Activated T-cell treated with anti-CD3 and anti-CD28 coated beads, Interleukin-2, amount 50 U/mL, for 72 hours (primary cell): ENCODE measurements at places on chromosomes 13 and 19. TPM values are rescaled to one million over a fixed set of nuclear protein-coding genes. Genes with fewer than 3 reads are reported as not detected.
A peak's percentile ranks its signal among the peaks of the same experiment; 100 is the strongest.

LIM2 gene
- total RNA-seq, result 1.0 TPM

SYNGR4 gene
- 0.25 TPM for total RNA-seq

CD33 gene
- total RNA-seq, result 2.6 TPM

TNNT1 gene
- 1.3 TPM for total RNA-seq

- no peak for DNase-seq
Observed at GRCh38 chr13:110000534-110001345, 214.4 kb upstream of the IRS2 start.

GRCh38 chr19:32178401-32178800 lies 167.0 kb upstream of the ZNF507 start:
- DNase-seq, result no peak

GRCh38 chr19:4568886-4569285 lies 9.4 kb upstream of the SEMA6B start:
- DNase-seq, result no peak

- DNase-seq, result no peak
Observed at GRCh38 chr13:96533408-96533807, 443.5 kb downstream of the HS6ST3 start.

DNA sequence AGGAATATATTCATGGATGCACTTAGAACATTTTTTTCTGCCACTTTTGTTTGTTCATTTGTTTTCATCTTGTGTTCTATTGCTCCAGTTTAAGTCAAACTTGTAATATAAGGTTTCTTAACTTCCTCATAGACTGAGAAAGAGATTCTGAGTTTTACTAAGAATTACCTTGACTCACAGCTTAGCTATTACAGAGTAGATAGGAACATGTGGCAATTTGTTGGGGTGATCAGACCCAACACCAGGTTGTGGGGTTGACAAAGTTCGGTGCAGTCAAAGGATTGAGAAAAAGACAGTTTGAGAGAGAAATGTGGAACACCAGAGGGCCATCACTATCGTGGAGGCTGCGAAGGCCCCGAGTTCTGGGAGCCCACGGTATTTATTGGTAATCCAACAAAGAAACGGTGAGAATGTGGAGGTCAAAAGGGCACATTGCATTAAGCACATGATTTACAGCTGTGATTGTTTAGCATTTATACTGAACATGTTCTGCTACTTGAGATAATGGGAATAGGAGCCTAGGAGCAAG lies 2526.0 kb downstream of the PCDH9 start:
- no peak for DNase-seq

GRCh38 chr19:9986787-9987281 lies 23.5 kb downstream of the COL5A3 start:
- no peak for DNase-seq

DNA sequence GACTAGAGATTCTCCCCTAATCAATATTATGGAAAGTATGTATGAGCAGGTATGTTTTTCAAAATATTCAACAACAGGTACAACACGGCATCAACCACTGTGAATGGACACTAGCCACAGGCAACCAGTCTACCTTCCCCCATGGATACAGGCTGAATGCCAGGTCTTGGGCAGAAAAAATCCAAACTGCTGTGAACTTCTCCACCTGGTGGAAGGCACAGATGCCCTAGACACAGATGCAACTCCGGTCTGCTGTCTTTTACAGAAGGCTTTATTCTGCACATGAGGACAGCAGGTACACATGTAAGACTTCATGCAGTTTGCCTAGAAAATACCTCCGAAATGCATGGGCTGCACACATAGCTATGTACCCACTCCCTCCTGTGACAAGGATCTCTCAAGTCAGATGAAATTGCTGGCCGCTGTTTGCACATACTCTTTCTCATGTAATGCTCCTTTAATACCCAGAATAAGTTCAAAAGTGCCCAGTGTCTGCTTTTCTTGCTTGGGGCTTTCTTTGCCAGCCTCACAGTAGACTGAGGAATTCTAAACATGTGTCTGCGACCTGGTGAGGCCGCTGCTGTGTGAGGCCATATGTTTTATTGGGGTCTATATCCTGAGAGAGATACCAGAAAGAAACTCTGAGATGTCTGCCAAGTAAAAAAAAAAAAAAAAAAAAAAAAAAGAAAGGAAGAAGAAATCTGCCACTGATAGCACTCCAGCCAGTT lies 325.9 kb downstream of the FOXO1 start:
- no peak for DNase-seq

GRCh38 chr19:35126624-35126959 lies 8.3 kb downstream of the LGI4 start:
- no peak for DNase-seq

DNA sequence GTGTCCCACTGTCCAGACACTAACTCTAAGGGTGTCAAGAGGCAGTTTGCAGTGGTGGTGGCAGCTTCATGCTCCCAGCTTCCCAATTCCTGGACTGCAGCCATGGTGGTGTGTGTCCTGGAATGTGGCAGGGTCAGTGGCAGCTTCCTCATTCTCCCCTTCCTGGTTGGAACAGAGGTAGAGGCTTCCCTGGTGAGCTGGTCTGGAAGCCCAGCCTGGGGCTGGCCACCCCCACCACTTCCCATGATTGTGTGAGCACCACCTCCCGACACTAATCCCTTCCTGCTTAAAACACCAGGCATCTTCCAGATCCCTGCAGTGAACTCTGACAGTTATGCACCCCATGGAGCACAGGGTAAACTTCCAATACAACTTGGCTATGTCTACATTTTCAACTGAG lies 134.9 kb downstream of the RAP2A start:
- no peak for DNase-seq

- DNase-seq, result no peak
Observed at GRCh38 chr19:35928507-35928906, 7.7 kb upstream of the LRFN3 start.

DNA sequence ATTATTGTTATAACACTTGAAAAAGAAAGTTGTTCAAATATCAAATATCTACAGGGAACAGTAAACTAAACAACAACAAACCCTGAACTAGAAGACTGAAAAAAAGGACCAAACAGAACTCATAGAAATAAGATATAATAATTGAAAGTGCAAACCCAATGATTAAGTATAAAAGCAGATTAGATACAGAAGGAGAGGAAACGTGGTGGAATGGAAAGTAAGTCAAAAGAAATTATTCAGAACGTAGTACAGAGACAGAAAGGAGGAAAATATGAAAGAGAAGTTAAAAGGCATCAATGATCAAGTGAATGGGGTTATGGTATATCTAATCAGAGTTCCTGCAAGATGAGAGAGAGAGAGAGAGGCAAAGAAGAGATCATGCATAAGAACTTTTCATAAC lies 174.2 kb upstream of the DACH1 start:
- DNase-seq, result no peak

DNA sequence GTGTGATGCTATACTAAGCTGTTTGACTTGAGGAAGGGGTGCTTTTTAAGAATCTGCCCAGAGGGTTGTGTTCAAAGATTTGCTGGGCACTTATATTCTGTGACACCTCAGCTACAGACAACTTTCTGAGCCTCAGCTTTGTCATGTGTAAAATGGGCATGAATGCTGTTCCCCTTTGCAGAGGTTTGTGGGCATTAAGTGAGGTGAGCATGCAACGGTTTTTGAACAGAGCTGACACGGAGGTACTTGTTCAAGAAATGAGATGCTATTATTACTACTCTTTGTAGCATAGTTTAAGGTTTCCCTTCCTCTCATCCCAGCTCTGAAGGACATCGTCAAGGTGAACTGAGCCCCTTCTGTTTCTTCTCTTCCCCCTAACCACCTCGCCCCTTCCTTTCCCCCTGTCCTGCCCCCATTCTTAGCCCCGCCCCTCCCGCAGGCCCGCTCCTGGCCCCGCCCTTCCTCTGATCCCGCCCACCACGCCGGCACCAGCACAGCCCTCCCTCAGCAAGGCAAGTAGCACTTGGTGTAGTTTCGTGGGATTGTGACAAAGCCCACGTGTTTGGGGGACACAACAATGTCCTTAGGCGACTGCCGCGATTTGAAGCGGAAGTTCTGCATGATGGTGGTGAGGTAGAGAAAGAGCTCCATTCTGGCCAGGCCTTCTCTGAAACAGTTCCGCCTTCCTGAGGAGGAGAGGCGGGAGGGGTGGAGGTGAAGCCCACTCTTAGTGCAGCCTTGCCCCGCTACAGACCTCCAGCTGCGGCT lies 26.1 kb upstream of the CYP2A7 start:
- DNase-seq, result peak; percentile 62

DNA sequence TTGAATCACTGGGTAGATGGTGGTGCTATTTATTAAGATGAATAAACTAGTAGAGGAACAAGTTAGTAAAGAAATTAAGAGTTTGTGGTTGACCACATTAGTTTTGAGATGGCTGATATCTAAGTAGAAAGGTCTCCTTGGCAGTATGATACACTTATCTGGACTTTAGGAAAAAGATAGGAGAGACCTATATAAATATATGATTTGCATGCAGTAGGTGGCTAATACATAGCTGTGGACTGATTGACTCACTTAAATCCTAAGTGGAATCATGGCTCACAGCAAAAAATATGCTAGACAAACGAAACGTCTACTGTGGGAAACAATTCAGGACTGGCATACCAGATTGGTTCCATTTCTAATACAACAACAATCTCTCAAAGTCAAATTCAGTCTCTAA lies 92.0 kb downstream of the CAB39L start:
- DNase-seq, result no peak

GRCh38 chr19:18742838-18743783 lies 48.0 kb downstream of the COMP start:
- DNase-seq, result no peak

DNA sequence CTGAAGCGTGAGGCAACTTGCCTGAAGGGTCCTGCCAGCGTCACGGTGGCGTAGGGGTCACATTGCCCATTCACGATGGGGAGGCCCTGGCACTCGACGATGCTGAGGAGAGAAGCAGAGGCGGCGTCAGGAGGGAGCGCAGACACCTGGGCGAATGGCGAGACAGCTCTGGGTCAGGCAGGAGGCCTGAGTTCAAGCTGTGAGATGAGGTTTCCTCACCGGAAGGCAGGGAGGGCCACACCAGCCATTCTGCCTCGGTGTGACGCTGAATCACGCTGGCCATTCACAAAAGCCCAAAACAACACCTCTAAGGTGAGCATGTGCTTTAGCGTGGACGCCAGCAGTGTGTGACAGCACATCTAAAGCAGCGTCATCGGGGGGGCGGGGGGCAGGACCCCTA lies 54.0 kb upstream of the C13orf46 start:
- no peak for DNase-seq

DNA sequence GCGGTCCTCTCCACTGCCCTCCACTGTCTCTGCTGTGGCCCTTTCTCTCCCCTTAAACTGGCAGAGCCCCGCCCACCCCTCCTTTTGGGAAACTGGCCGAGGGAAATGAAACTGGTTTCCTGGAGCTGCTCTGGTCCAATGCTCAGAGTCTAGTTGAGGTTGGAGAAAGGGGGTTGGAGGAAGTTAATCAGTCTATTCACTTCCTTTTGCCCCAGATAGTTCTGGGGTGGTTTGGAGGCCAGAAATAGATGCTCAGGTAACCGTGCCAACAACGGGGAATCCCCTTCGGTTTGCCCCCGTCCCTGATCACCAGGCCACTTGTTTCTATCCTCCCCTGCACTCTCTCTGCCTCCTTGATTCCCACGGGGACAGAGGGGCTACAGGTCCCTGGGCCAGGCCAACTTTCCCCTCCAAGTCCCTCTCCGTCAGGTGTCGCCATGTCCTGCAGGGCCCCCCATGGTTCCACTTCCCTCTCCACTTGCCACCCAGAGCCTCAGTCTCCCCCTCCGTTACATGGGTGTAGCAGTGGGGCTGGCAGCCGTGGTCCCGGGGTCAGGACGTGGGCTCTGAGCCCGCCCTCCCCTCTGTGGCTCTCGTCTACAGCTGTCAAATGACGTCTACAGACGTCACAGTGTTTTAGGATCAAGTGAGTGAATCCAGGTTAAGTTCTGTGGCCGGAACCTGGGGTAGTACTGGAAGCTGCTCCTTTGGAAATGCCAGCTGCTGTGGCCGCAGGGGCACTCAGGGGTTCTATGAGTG lies at the start of gene IL4I1:
Gene IL4I1 (minus strand): TSS at position 25 of the 759 bp plus-strand sequence. CDS start 727 bp downstream, outside the sequence.
- DNase-seq, result peak; percentile 74
